ENCODE measurements at places on chromosomes 5 and 9. TPM values are rescaled to one million over a fixed set of nuclear protein-coding genes. Genes with fewer than 3 reads are reported as not detected.
A peak's percentile ranks its signal among the peaks of the same experiment; 100 is the strongest.

- no peaks in the 10 kb centered on the region for H3K36me3 ChIP-seq
- H3K27me3 ChIP-seq: no peaks in the 10 kb centered on the region
- no peak overlapping the region for H3K27ac ChIP-seq
- H3K4me3 ChIP-seq: no peak overlapping the region
- DNase-seq: no peak
Observed at GRCh38 chr9:120368799-120369198, 211.2 kb downstream of the CDK5RAP2 start.

GRCh38 chr5:3590161-3590966 lies 5.3 kb upstream of the IRX1 start:
- H3K27ac ChIP-seq: no peak overlapping the region
- no peak overlapping the region for H3K4me3 ChIP-seq
- no peaks in the 10 kb centered on the region for H3K36me3 ChIP-seq
- peaks cover 42% of the 10 kb centered on the region for H3K27me3 ChIP-seq

GDA gene
- polyA plus RNA-seq: not detected

DNA sequence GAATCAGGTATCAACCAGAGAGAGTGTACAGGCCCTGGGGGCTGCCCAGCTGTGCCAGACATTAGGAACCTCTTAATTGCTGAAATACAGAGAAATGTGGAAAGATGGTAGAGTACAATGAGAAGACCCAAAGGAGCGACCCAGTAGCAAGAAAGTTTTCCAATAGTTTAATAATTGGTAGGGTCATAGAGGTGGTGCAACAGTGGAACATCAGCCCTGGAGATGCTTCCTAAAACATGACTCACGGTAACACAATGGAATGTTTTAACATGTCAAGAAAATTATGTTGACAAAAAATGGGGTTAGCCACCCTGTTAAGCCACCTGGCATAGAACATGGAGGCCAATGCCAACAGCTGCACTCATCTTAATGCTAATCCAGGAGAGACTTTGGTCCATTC lies 284.1 kb downstream of the ELAVL2 start:
- no peak overlapping the region for H3K27ac ChIP-seq
- H3K27me3 ChIP-seq: no peaks in the 10 kb centered on the region
- H3K36me3 ChIP-seq: no peaks in the 10 kb centered on the region
- no peak for DNase-seq
- H3K4me1 ChIP-seq: no peaks in the 10 kb centered on the region

DNA sequence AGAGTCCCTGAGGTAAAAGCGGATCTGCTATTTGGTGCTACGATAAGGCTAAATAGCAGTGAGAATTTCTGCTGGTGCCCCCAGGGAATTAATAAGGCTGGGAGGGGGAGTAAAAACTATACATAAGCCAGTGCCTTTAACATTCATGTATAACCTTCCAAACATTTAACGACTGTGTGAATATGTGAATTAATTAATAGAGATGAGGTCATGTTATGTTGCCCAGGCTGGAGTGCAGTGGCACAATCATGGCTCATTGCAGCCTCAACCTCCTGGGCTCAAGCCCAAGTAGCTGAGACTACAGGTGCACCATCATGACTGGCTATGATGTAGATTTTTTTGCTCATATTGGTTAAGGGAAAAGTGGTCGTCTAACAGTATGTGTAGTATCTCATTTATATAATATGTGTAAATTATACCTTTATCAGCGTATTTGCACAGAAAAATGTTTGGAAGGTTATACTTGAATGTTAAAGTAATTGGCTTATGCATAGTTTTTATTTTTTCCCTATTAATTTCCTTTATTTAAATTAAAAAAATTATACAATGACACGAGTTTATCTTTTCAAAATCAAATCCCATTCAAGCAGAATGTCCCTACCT lies 64.6 kb downstream of the EHMT1 start:
- H3K4me3 ChIP-seq: no peak overlapping the region
- peaks cover 4% of the 10 kb centered on the region for H3K36me3 ChIP-seq
- DNase-seq: no peak
- H3K4me1 ChIP-seq: peaks cover 10% of the 10 kb centered on the region
- no peak overlapping the region for H3K27ac ChIP-seq
- no peaks in the 10 kb centered on the region for H3K27me3 ChIP-seq

CIZ1 gene
- 5.9 TPM for polyA plus RNA-seq

KIAA1958 gene
- polyA plus RNA-seq: 1.9 TPM

SLC1A1 gene
- polyA plus RNA-seq: not detected

ECSCR gene
- not detected for polyA plus RNA-seq

DNA sequence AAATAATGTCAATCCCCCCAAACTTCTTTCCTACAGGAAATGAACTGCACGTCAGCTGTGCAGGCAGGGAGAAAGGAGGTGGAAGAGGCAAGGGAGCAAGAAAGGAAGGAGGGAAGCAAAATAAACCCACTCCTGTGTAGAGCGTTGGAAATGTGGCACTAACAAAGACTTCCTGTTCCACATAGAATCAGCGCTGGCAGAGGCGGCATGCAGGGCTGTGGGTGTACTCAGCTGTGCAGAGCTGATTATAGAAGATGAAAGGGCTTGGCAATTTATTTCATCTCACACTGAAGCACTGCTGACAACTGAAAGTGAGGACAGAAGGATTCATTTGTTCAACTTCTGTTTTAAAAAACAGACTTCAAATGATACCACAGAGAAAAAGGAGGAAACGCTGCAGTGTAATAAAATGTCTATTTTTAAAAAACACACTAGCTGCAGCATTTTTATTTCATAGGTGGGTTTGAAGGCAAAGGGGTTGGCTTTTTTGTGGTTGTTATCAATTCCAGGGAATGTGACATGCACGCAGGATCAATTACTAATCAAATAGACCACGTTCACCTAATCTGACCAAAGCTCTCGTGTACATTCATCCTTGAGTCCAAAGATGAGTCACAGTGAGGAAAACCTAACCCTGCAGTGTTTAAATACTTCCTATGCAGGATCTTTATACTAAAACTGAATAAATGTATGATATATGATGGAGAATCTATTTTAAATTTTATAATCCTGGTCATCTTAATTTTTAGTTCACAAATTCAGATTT lies 583.5 kb downstream of the ZNF608 start:
- H3K27ac ChIP-seq: no peak overlapping the region
- DNase-seq: no peak
- peak overlapping the region; percentile 9 for H3K4me3 ChIP-seq
- no peaks in the 10 kb centered on the region for H3K27me3 ChIP-seq

DNA sequence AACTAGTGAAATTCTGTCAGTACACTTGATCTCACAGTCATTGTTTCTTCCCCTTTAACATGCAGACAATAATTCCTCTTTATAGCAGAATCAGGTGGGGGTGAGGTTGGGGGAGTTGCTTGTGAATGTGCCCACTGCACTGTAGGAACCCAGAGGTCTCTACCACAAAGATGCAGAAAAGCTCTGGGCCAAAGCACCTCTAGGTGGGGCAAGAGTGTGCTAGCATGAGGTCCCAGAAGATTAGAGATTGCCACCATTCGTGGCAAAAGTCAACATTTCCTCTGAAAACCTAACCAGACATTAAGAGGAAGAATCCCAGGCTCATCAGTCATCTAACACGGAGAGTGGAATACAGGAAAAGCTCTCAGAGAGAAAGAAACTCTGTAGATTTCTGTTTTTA lies 74.5 kb downstream of the PTCD2 start:
- H3K4me1 ChIP-seq: peaks cover 55% of the 10 kb centered on the region
- H3K27me3 ChIP-seq: no peaks in the 10 kb centered on the region

- H3K27ac ChIP-seq: no peak overlapping the region
- no peak for DNase-seq
Observed at GRCh38 chr9:88759364-88759763, 224.4 kb downstream of the NXNL2 start.

NUTM2F gene
- polyA plus RNA-seq: not detected

ANGPTL2 gene
- not detected for polyA plus RNA-seq

AMBP gene
- polyA plus RNA-seq: not detected

DNA sequence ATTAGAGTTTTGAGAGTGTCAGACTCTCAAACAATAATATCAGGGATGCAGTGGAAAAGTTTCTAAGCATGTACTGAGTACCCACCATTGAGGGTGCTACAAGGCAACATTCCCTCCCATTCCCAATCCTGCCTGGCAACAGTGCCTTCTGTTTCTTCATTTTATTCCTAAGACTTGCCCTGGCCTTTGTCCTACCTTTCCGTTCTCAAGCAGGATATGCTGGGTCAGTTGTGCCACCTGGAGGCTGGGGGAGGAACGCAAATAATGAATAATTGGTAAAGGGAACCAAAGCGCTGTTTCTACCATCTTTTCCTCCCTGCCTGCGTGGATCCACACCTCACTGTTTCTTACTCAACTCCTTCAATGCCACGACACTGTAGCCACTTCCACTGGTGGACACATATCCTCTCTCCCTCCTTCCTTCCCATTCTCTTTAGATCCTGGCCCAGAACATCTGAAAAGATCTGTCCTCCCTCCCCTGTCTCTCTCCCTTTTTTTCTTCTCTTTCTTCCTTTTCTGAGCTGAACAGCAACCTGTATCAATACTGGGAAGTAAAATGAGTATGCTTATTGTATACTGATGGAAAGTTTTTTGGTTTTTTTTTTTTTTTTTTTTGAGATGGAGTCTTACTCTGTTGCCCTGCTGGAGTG lies 149.5 kb downstream of the C9orf152 start:
- no peak overlapping the region for H3K27ac ChIP-seq
- H3K4me3 ChIP-seq: no peak overlapping the region
- peak; percentile 63 for DNase-seq
- H3K36me3 ChIP-seq: no peaks in the 10 kb centered on the region
- H3K27me3 ChIP-seq: no peaks in the 10 kb centered on the region

DNA sequence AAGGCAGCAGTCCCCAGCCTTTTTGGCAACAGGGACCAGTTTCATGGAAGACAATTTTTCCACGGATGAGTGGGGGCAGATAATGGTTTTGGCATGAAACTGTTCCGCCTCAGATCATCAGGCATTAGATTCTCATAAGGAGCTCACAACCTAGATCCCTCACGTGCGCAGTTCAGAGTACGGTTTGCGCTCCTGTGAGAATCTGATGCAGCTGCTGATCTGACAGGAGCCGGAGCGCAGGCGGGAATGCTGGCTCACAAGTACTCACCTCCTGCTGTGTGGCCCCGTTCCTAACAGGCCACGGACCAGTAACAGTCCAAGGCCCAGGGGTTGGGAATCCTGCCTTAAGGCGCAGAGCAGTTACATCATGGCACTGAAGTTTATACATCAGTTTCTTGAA lies 3.3 kb upstream of the BRD3 start:
- peaks cover 19% of the 10 kb centered on the region for H3K27me3 ChIP-seq
- peaks cover 18% of the 10 kb centered on the region for H3K4me1 ChIP-seq
- no peak overlapping the region for H3K4me3 ChIP-seq
- DNase-seq: no peak
- no peaks in the 10 kb centered on the region for H3K36me3 ChIP-seq
- H3K27ac ChIP-seq: no peak overlapping the region

TAF11L10 gene
- not detected for polyA plus RNA-seq

Measured in CD14-positive monocyte (primary cell).